Hematopoietic multipotent progenitor cell treated with erythropoietin and hydrocortisone succinate and interleukin-3 and kit ligand, for 15 days (in vitro differentiated cells): ENCODE measurements at places on chromosomes 4 and X.

DNA sequence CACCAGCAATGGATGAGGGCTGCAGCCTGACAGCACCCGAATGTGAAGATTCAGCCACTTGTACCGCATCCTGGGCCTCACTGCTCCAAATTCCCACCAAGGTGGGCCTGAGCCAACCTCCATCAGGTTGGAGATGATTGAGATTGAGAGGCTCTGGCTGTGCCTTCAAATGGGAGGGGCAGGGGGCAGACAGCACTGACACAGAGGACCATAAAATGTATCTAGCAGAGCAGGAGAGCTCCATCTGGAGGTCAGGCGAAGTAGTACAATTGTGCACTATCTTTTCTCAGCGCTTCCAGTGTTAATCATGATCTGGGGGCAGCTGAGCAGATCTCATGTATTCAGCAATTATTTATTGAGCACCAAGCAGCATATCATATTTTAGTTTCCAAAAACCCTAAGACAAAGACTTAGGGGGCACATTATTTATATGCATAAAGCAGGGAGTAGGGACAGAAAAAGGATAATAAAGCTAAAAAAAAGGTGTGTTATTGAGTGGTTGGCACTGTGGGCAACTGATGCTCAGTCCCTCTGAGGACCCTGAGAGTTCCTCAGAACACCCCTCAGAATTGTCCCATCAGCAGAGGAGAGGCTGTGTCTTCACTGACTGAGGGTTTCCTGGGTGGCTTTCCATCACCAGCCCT, 31.6 kb upstream of the C1QTNF7 start:
- peak; percentile 38 for DNase-seq

DNA sequence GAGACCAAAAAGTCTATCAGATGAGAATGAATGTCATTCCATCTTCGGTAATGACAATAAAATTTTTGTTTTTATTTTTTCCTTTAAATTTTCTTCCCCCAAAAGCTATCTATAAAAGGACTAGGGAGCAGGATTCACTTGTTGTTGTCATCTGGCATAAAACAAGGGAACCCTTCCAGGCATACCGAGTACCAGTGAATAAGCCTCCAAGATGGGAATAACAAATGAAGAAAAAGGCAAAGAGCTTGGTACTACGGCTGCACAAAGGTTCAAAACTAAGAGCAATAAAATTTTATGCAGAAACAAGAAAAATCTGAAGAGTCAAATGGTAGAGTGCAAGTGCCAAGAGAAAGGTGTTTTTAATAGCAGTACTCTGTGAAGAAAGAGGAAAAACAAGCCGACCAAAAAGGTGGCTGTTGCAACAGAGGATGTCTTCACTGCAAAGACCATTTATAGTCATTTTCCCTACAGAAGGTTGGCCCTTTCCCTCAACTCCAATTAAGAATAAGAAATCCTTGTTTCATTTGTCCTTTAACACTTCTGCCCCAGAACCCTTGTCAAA, 25.8 kb downstream of the PPP3CA start:
- no peak for DNase-seq

- no peak for DNase-seq
Observed at GRCh38 chrX:82677286-82677685, 830.8 kb upstream of the POU3F4 start.

DNA sequence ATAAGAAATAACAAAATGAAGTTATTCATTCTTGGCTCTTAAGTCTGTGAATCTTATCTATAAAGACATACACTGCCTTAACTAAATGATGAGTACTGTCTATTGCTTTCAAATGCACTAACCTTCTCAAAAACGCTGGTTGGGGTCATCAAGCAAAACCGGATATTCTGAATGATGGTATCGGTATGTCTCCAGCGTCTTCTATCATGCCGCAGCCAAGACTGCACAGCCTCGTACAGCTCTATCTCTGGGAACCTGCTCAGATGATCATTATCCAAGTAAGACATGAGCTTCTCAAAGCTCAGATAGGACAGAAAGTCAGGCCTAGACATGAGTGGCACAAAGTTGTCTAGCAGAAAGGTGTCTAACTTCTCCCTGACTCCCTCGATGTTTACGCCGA, 21.1 kb downstream of the KLHL15 start:
- no peak for DNase-seq

- DNase-seq, result no peak
Observed at GRCh38 chr4:25729564-25729963, 73.9 kb downstream of the SLC34A2 start.

DNA sequence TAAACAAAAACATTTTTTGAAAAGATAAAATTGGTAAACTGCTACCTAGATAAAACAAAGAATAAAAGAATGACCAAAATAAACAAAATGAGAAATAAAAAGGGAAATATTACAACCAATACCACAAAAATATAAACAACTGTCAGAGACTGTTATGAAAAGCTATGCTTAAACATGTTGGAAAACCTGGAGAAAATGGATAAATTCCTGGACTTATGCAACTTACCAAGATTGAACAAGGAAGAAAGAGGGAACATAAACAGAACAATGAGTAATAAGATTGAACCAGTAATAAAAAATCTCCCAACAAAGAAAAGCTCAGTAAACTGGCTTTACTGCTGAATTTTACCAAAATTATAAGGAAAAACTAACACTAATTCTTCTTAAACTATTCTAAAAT, 518.7 kb downstream of the GRXCR1 start:
- no peak for DNase-seq

- DNase-seq, result no peak
Observed at GRCh38 chr4:48504026-48504330, 13.9 kb downstream of the ZAR1 start.

DNA sequence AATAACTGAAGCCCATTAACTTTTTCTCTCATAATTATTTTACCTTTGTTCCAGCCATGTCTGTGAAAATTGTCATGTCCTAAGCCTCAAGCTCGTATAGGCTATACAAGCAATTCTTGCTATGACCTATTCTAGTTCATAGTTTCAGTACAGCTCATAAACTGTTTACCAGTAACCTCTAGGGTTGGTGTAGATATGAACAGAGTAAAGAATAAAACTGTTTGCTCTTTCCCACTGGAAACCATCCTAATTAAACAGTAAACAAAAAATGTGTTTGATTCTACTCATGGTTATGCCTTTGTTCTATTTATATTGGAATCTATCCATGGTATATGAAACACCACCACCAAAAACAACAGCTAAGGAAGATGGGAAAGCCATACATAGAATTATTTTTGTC, 1444.0 kb upstream of the PCDH7 start:
- DNase-seq, result no peak

DNA sequence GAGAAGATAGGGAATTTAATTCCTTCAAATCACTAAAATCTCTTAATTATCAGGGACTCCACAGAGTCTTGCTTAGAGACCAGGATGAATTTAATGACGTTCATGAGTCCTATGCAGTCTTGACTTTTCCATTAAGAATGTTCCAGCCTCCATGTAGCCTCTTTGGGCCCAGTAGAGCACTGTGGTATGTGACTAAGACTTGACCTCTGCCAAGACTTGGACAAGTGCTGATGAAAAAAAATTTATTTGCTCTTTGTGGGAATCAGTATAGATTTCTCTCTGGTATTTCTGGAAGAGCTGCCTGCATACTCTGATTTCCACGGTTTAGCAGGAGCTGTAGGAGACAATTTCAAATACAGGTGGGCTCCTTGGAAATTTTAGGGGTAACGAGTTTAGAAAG, 40.6 kb downstream of the CHRDL1 start:
- no peak for DNase-seq

GRCh38 chrX:101931488-101932248, at the start of gene ZMAT1:
TSS of gene ZMAT1 (minus strand) at chrX:101932027. CDS start at chrX:101932008, 19 bp downstream.
- peak; percentile 13 for DNase-seq

- DNase-seq, result no peak
Observed at GRCh38 chrX:120671963-120672362, 42.1 kb upstream of the C1GALT1C1 start.

GRCh38 chrX:67599532-67599931, 55.7 kb downstream of the AR start:
- DNase-seq, result no peak

DNA sequence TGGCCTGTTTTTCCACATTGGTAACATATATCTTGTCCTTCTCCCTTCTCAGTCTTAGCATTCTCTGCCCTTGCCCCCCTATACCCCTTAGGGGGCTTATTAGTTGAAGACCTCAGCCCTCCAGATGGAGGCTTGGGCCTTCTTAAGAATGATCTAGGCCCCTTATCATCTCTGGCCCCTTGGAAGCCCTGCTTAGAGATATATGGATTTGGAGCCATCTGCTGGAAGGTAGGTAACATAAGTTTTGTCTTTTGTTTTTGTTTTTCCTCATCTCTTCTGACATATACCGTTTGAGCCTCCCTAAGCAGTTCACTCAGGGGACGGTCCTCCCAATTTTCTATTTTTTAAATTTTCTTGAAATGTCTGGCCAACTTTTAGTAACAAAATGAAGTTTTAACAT, 48.3 kb upstream of the NAP1L2 start:
- no peak for DNase-seq

GRCh38 chrX:74579597-74580198, 34.7 kb downstream of the RLIM start:
- no peak for DNase-seq

GRCh38 chr4:55993994-55994663, 45.4 kb downstream of the CEP135 start:
- peak; percentile 30 for DNase-seq

GRCh38 chr4:114180481-114180880, 201.0 kb upstream of the ARSJ start:
- no peak for DNase-seq

DNA sequence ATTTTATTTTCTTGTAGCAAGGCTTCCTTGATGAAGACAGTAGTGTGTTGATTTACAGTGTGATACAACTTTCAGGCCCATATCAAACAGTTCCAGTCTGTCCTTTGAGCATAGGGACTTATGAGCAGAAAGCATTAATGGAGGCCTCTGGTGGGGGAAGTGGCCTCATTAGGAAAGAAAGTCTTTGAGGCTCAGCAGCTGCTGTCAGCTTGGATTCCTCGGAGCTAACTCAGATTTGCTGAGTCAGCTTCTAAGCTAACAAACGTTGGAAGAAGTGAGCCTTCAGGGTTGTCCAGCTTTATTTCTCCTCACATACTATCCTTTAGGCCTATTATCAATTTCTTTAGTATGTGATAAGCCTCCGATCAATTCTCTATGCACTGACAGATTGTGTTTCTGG, 15.8 kb upstream of the SFRP2 start:
- no peak for DNase-seq

- no peak for DNase-seq
Observed at GRCh38 chr4:138595171-138595570, 353.0 kb upstream of the SLC7A11 start.

DNA sequence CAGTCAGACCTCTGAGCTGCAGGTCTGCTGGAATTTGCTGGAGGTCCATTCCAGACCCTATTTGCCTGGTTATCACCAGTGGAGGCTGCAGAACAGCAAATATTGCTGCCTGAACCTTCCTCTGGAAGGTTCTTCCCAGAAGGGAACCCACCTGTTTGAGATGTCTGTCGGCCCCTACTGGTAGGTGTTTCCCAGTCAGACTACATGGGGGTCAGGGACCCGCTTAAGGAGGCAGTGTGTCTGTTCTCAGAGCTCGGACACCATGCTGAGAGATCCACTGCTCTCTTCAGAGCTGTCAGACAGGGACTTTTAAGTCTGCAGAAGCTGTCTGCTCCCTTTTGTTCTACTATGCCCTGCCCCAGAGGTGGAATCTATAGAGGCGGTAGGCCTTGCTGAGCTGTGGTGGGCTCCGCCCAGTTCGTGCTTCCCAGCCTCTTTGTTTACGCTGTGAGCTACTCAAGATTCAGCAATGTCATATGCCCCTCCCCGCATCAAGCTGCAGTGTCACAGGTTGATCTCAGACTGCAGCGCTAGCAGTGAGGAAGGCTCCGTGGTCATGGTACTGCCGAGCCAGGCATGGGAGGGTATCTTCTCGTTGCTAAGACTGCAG, 44.1 kb upstream of the KDR start:
- DNase-seq, result no peak

DNA sequence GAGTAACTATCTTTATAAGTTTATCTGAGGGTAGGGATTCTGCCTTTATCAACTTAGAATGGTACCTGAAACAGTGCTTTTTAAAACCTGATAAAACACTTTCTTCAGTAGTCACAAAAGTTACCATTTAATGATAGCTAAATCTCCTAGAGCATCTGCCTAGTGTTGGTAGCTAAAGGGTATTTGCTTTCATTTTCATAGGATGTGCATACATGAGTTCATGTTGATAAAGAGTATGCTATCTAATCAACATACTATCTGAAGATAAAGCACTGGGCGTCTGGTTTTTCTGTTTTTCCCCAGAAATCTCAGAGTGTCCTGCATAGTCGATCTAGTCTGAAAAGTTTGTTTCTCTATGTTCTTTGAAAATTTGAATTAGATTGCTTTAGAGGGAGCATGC, 75.1 kb downstream of the ADGRL3 start:
- DNase-seq, result no peak

GRCh38 chr4:39346856-39347519, 19.2 kb downstream of the RFC1 start:
- DNase-seq, result no peak

DNA sequence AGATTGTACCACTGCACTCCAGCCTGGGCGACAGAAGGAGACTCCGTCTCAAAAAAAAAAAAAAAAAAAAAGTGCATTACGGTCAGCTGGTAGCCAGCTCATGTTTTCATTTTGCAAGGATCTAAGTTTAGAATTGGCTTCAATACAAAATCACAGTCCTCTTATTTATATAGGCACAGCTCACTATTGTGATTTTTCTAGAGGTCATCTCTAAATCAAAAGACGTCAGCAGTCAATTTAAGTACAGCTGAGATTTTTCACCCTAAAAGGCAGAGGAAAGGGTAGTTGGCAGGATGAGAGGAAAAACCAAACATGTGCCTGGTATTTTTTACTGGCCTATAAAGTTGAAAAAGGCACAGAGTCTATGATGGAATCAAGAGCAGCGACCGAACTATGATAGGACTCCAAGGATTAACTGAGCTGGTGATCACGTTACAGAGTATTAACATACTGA, 30.8 kb downstream of the ASB5 start:
- DNase-seq, result no peak
